Stimulated activated CD4-positive, alpha-beta T cell treated with anti-CD3 and anti-CD28 coated beads, Interleukin-4, amount 100 ng/mL, for 4 hours (primary cell): ENCODE measurements at places on chromosomes 6 and 20.

- peak; percentile 36 for DNase-seq
Measured at GRCh38 chr20:58228484-58229197, at the start of gene ANKRD60. Gene ANKRD60 (minus strand): TSS chr20:58228653. CDS start chr20:58228653, 0 bp downstream.

- DNase-seq, result no peak
Measured at GRCh38 chr6:111162504-111162903, 75.2 kb downstream of the SLC16A10 start.

DNA sequence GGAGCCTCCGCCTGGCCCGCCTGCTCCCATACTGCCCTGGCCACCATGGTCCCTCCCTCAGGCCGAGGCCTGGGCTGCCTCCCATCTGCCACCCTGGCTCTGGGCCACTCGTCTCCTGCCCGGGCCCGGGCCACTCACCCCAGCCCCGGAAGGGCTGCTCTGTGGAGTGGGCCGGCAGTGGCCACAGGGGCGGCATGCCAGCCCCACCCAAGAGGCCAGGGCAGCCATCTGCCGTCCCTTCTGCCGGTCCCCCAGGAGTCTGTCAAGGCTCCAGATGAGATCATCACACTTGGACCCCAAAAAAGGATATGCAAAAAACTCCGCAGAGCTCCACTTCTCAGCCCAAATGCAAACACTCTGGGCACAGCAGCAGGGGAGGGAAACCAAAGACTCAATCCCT, 23.8 kb upstream of the TLDC2 start:
- DNase-seq, result no peak

- DNase-seq, result no peak
Measured at GRCh38 chr20:21554985-21555384, 41.1 kb upstream of the NKX2-2 start.

DNA sequence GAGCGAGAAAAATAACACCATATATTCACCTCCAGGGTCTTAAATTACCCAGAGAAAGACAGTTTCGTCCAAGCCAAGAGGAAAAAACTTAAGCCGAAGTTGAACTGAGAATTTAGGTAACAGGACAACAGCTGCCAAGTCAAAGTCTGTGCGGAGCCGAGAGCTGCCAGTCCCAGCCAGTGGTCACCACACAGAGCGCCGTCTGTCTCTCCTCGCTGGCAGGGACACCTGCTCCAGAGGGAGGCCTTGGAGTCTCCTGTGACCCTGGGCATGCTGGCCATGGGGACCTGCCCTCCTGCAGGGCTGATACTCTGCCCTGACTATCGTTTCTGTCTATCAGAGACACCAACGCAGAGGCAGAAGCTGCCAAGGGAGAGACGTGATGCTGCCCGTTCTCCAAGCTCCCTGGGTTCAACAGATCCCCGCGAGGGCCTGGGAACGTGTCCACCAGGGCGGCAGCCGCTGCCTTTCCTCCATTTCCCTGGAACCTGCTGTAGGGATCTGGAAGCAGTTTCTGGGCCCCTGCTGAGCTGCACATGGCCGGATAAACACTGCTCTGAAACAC, 341.3 kb downstream of the SMOC2 start:
- no peak for DNase-seq

DNA sequence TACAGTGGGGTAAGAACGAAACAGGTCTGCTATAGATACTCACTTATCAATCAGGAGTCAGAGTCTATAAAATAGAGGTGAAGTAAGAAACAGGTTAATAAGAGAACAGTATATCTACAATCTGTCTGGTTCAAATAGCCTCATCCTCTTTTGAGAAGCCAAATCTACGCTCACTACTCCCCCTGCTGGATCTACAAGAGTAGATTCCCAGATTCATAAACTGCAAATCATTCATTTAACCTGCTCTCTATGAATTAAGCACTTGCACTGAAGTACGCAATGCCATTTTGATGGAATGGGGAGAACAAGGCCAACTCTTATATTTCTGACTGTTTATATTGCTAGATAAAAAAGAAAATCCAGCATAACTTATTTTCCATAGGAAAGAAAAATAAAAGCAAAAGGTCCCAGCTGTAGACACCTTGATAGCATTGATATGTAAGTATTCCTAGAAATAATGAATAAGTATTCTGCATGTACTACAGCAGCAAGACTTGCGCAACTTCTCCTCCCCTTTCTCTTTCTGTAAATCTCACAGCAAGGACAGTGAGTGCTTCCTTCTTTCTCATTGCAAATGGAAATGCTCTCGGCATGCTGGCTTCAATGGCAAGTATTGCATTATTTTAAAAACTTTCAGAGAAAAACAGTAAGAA, 92.3 kb downstream of the RFX6 start:
- no peak for DNase-seq

DNA sequence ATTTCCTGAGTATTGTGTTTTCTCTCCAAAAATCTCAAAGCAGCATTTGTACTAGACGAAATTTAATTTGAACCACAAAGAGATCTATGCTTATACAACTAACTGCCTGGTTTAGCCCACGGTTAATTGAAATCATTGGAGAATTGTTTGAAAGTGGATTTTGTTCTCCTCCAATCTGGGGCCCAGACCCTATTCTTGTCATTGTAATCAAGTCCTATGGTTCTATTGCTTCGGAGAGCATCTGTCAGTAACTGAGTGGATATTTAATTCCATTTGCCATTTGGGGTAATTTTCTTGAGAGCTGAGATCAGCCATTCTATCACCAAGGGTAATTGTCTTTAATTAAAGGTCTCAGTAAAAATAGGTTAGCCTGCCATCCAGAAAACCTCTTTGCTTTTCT, 117.0 kb upstream of the KCNG1 start:
- no peak for DNase-seq

DNA sequence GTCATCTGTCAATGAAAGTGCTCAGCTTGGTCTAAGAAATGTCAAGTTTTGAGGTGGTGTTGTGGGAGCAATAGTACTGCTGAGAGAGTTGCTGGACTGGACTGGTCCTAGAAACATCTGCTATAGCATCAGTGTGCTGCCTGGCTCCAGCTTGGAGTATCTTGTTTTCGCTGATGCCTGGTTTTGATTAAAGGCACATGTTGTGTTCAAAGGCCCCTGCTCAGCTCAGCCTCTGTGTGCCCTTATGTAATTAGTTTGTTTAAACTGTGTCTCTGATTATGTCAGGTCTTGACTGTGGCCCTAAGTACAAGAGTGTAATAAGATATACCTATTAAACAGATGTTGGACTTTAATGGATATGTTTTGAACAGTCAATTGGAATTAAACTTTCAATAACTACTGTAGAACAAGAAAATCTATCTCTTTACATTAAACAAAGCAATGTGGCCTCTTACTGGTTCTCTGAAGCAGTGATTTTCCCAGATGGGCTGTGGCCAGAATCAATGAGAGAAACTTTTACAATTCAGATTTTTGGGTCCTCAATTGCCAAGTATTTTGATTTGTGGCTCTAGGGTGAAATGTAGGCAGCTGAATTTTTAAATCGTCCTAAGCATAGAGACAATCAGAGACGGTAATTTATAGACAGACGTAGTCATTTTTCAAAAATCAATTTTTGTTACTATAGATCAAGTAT, 668.2 kb downstream of the DHX35 start:
- DNase-seq, result no peak

GRCh38 chr6:135439549-135439948, 58.0 kb downstream of the AHI1 start:
- DNase-seq, result no peak

GRCh38 chr20:57315976-57316480, 13.6 kb upstream of the SPO11 start:
- no peak for DNase-seq

GRCh38 chr20:57329608-57330221, at the start of gene SPO11:
Gene SPO11 (plus strand): TSS chr20:57329803. CDS start chr20:57329868, 65 bp downstream.
- no peak for DNase-seq
